Neuronal stem cell (in vitro differentiated cells): ENCODE measurements at places on chromosomes 1 and 21.

GRCh38 chr1:25577134-25577920 is 33.9 kb downstream of the LDLRAP1 start:
- no peak for DNase-seq

DNA sequence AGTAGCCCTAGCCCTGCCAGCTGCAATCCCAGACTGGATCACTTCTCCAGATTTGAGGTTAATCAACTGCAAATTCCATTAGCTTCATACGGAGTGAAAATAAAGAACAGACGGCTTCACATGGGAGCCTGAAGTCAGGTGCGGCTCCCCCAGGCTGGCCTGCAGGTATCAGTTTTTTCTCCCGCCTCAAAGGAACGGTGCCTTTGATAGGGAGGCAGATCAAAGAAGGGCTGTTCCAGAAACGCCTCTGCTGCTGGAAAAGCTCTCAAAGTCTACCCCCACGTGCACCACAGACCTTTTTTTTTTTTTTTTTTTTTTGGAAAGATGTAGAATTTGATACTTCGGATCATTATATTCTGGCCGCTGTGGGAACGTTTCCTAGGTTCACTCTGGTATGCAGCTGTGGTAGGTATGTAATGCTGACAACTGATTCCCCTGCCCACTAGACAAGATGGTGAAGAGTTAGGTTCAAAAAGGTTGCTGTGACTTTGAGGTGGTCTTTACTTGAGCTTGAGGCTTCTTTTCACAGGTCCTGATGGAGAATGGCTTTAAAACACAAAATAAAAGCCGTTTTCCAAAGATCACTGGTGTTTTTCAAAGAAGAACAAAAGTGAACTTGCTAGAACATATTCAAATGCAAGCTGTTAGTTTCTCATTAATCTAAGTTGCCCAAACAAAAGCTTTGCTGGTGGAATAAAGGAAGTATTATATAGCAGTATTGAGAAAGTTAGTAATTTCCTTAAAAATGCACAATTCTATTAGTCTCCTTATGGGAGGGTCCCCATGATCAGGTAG is 189.0 kb upstream of the NFIA start:
- DNase-seq, result no peak

- no peak for DNase-seq
Measured at GRCh38 chr1:37883671-37884070, 24.3 kb upstream of the MTF1 start.

DNA sequence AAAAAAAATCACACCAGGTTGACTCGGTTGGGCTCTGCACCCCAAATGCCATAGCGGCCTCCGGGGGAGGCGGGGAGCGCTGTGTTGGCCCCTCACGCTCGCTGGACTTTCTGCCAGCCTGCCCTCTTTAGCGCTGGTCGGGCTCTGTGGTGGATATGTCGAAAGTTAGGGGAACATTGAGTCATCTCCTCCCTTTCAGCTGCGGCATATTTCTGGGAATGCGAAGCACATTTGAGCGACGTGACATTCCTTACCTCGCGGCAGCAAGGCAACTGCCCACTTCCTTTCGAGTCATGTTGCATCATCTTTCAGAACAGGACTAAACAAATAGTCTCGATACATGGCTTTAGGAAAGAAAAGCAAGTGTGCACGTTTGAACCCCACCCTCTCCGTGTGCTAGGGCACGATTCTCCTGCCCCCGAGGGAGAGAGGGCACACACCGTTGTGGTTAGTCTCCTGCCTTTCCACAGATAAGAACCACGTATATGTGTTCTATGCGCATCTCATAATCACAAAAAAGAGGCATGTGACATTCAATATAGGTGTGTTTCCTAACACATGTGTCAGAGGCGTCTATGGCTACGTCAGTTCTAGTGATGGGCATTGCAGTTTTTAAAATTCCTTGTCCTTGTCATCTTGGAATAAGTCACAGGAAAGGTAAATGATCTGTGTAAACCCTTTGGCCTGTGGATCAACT is 105.9 kb upstream of the SLC45A1 start:
- no peak for DNase-seq

DNA sequence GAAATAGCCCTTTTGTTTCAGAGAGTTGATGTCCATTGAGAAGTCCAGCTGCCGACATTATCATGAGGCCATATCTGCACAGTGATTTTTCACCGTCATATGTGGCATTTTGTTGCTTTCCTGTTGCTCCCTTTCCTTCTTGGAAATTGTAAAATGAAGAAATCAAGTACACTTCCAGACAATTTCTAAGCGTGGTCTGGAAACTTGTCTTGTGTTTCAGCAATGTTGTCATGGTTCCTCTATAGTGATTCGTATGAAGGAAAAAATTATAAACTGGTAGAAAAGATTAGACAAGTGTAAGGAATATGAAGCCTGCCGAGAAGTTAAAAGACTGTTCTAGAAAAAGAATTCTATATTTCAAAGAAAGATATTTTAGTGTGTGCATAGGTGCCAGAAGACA is 17.7 kb downstream of the NTNG1 start:
- DNase-seq, result no peak
